ENCODE measurements at places on chromosomes 11 and 22.

- DNase-seq = no peak
Measured at GRCh38 chr22:34709641-34710040, 356.3 kb upstream of the ISX start.

DNA sequence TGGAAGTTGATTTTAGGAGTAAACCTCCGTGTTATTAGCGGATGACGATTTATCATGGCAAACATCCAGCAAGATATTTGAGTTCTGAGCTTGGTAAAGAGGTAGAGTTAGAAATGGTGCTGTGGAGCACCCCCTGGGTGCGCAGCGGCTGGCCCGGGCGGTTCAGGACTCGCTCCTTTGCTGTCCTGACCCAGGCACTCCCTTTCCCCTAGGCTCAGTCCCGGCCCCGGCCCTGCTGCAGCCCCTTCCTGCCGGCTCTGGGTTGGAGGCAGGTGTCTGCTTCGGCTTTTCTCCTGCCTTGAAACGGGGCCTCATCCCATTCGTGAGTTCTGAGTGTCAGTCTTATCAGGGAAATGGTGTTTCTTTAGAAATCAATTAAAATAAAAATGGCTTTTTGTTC, 33.4 kb downstream of the AP2A2 start:
- no peak for DNase-seq

DNA sequence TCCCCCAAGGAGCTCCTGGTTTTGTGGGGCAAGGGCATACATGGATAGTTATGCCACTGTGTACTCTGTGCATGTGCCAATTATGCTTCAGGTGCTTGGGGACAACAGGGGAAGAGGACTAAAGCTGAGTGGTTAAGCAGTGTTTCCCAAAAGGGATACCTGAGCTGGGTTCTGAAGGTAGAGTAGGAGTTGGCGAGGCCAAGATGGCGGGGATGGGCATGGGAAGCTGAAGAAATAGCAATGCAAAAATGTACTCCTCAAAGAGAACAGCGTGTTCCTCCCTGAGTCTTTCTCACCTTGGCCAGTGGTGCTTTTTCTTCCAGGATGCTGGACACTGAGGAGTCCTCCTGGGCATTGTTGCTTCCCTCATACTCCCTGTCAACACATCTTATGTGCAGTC, 90.0 kb upstream of the LARGE1 start:
- no peak for DNase-seq

GRCh38 chr22:48795664-48796063, 1032.0 kb downstream of the BRD1 start:
- DNase-seq = no peak

- peak; percentile 11 for DNase-seq
Measured at GRCh38 chr22:26592421-26592891, 2.5 kb upstream of the TPST2 start.

GRCh38 chr11:26399336-26399735, 67.4 kb downstream of the ANO3 start:
- no peak for DNase-seq

DNA sequence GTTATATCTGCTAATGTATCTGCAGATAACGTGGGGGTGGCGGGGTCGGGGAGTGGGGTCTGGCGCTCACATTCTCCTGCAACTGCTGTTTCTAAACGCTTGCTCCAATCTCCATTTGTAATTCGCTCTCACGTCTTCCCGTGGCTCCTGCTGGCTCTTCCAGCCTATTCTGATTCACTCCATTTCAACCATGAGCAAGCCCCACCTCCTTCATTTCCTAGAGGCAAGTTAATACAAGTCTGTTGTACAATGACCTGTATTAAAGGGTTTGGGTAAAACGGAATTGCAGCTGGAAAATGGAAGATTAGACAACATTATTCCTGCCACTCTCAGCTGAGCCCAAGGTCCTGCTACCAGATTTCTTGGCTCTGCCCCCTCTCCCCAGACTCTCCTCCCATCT, 132.3 kb downstream of the CSNK2A3 start:
- no peak for DNase-seq

DNA sequence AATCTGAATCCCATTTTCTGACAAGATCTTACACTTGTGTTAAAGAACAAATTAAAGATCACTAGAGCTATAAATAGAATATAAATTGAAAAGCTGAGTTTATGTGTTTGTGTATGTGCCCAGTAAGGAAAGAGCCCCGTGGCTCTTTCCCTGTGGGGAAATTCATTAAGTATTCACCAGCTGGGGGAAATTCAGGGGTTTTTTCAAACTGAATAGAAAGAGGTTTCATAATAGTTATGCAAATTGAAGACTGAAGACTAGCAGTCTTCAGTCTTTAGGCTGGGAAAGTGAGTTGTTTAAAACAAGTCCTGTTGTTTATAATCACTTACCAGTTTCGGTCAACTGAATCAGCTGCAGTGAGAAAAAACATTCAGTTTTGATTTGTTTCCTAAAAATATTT, 11.3 kb upstream of the MS4A7 start:
- DNase-seq = no peak

DNA sequence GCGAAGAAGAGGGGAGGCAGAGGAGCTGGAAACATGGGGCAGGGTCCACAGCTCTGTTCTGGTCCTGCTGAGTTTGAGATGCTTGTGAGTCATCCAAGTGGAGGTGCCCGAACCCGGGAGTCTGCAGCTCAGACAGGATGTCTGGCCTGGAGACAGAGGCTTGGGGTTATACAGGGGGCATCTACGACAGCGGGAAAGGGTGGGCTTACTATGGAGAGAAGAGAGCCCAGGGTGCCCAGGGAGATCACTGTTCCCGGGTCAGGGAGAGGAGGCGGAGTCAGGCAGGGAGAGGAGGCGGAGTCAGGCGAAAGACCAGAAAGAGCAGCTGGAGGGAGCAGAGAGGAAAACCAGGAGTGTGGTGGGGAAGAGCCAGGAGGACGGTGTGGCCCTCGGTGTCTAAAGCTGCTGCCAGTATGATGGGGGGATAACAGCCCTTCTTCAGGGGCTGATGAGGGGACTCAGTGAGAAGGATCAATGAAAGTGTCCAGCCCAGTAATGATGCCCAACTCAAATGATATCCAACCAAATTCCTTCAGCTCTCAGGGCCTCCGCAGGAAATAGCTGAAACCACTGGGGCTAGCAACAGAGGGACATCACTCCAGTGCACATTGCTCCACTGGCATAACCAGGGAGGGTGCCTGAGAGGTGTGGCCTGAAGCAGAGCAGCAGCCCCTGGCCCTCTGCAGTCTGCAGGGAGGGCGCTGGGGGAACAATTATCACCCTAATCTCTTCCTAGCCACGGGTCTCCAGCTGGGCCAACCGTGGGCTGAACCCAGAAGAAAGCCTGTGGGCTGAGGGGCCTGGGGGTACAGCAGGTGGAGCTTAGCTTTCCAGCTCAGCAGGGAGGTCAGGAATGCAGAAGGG, 2.6 kb upstream of the LTBP3 start:
- no peak for DNase-seq

- DNase-seq = no peak
Measured at GRCh38 chr11:111796696-111797095, 30.5 kb upstream of the PPP2R1B start.

GRCh38 chr22:46518038-46518437, 19.4 kb downstream of the CELSR1 start:
- no peak for DNase-seq

DNA sequence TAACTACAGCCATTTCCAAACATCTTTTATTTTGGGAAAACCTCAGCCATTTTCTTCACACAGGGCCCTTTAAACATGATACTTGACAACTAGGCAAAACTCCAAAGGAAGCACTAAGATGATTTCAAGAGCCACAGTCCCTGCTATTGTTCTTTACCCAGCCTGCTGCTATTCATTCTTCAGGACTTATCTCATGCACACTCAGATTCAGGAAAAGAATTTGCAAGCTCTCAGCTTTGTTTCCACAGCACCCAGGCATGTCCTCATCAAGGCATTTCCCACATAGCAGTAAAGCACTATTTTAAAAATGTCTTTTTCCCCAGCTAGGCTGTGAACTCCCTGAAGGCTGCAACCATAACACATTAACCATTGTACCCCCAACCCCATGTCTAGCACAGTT, 609.3 kb upstream of the CCDC90B start:
- DNase-seq = no peak

DNA sequence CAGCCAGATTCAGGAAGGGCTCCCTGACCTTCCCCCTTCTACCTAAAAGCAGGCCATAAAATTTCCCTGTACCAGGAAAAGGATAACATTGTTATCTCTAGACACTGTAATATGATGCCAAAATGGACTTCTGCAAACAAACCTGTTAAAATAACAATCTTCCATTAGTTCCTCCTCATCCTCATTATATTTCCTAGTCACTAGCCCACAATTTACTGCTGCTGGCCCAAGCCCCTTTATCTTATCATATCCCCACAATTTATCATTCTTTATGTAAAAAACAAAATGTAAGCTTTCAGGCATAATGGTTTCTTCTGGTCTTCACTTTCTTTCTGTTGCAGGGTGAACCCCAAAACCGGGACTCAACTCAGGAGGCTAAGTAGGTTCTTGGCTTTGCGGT, 1132.1 kb upstream of the CNTN5 start:
- no peak for DNase-seq

DNA sequence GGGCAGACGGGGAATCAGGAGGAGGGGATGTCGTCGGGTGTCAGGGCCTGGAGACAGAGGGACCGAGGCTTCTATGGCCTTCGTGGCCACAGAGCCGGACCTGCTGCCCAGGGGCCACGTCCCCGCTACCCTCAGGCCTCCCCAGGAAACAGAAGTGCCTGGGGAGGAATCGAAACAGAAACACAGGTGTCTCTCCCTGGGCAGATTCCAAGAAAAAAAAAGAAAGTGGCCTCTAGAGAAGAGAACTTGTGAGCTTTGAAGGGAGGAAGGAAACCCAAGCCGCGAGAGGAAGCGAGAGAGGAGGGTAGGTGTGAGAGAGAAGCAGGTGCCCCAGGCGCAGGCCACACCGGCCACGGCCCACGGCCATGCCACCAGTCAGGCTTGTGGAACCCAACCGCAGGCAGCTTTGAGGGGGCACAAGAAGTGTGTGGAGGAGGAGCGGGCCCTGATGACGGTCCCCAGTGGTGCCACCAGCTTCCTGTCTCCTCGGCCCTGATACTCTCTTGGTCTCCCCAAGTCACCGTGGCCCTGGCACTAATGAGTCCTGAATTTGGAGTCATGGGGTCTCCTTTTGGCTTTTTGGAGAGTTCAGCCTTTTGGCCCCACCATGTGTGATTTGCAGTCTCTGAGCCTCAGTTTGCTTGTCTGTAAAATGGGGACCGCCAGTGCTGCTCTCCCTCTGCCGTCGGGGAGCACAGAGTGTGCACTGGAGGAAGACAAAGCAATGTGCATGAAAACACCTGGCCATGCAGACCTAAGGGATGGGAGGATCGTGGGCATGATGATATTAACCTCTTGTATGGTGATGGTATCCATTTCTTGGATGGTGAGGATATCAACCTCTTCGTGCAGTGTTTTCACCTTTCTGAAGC, 25.2 kb downstream of the LIF start:
- DNase-seq = peak; percentile 34

DNA sequence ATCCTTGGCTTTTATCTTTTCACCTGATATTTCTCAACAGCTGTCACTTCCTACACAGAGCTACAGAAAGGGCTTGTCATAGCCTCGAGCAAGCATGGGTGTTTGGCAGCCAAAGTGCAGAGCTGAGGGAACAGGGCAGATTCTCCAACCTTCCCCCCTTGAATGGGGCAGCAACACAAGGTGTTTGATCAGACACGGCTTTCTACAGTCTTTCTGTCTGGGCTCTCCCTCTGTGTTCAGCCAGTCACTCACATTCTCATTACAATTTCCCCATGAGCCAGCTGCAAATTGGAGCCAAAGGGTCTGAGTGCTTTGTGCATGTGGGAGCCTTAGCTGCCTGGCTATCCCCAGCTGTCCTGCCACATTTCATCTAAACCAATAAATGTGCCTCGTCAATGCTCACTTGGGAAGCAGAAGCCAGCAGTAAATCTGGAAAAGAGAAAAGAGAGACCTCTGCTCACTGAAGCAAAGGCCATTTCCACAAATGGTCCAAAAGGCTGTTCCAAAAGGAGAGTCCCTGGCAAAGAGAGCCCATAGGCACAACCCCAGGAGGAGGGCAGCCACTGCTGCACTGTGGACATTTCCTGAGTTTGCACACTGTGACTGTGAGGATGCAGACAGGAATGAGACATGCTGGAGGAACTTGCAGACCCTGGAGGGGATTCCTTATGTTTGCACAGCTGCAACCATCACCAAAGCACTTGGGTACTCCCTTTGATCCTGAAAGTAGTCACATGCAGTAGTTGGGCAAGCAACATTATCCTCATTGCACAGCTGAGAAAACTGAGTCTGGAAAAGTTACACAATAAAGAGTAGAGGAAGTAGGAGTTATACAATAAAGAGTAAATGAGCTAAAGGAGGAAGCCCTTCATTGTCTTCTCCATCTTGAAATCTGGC, 186.8 kb downstream of the FAM181B start:
- no peak for DNase-seq

DNA sequence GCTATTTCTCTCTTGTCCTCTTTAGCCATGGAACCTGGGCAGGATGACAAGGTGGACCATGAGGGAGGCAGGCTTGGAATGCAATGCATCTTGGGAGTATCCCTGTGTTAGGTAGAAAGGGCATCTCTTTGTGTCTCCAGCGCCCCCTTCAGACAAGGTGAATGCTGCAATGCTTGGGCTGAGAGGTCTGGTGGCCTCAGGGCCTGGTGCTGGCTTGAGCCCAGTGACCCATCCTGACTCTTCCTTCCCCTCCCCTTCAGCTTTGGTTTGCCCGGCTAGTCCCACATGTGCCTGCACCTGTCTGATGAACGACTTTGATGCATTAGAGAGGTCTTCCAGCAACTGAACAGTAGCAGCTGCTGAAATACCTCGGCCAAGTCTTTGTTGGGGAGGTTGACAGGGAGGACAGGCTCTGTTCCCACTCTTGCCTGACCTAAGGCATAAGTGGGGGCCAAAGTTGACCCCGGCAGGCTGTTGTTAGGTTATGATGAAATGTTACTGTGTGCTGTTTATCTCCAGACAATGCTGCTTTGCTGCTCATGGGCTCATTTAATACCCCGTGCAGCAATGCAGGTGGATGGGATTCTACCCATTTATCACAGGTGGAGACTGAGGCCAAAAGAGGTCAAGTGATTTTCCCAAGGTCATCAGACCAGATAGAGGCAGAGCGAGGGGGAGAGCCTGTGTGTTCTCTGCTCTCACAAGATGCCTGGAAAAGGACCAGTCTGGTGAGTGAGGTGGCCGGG, 22.5 kb downstream of the MYO18B start:
- no peak for DNase-seq

- no peak for DNase-seq
Measured at GRCh38 chr22:16989915-16990314, 18.1 kb downstream of the GAB4 start.

Measured in activated CD4-positive, alpha-beta T cell treated with anti-CD3 and anti-CD28 coated beads for 1 hour (primary cell).